ENCODE measurements at places on chromosomes 3 and 15.

DNA sequence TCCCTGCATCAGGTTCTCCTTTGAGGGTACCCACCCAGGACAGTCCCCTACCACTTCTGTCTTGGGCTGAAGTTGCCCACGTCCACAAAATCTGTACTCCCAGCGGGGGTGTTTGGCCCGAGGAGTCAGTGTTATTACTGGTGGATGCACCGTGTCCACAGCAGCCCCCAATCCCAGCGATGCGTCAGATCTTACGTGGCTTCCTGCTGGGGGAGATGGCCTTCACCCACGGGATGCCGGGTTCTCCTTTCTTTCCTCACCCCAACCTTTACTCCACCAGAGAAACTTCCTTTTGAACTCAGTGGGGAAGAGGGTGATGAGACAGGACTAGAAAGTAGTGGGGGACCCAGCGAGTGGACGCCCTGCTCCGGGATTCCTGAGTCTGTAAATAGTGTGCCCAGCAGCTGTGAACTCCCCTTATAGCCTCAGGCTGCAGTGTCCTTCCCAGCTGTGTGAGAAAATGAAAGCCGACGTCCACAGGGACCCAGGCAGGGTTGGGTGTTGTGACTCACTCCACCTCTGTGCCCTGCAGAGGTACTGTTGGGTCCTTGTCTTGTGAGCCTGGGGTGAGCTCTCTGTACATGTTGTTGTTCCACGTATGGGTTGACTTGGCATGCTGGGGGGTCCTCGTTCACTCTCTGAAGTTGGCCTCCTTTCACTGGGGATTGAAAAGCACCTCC, 31.5 kb downstream of the CRTAP start:
- no peak for DNase-seq

GRCh38 chr15:39788800-39789565, 6.3 kb upstream of the FSIP1 start:
- DNase-seq, result no peak

- no peak for DNase-seq
Observed at GRCh38 chr3:127676921-127677351, 4.2 kb downstream of the ABTB1 start.

DNA sequence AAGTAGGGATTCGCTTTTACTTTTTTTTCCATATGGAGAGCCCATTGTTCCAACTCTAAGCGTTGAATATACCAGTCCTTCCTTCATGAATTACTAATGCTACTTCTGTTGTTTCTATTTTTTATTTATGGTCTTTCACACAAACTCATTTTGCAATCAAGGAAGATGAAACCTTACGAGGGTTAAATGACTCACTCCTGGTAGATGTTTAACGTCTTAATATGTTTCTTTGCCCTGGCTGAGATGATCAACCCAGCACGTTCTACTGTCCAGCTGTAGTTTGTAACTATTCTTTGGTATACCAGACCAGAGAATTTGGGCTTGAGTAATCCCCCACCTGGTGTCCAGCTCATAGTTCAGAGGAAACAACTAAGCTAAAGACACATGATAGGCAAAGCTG, 23.1 kb downstream of the CDCP1 start:
- no peak for DNase-seq

DNA sequence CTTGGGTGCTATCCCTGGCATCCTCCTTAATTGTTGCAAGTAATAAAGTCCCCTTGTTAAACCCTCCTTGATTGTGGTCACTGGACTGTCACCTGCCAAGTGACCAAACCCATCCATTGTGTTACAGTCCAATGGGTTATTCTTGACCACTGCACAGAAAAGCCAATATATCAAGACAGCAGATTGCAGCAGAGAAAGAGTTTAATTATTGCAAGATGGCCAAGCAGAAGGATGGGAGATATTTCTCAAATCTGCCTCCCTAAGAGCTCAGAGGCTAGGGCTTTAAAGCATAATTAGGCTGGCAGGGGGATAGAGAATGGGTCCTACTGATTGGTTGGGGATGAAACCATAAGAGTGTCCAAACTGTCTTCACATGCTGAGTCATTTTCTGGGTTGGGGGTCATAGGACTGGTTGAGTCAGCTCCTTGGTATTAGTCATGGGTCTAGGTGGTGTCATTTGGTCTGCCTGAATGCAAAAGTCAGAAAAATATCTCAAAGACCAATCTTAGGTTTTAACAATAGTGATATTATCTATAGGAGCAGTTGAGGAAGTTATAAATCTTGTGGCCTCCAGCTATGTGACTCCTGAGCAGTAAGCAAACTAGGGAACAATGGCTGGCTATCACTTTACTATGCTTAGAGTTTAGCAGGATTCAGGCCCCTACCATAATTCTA, 19.1 kb upstream of the XYLB start:
- no peak for DNase-seq

DNA sequence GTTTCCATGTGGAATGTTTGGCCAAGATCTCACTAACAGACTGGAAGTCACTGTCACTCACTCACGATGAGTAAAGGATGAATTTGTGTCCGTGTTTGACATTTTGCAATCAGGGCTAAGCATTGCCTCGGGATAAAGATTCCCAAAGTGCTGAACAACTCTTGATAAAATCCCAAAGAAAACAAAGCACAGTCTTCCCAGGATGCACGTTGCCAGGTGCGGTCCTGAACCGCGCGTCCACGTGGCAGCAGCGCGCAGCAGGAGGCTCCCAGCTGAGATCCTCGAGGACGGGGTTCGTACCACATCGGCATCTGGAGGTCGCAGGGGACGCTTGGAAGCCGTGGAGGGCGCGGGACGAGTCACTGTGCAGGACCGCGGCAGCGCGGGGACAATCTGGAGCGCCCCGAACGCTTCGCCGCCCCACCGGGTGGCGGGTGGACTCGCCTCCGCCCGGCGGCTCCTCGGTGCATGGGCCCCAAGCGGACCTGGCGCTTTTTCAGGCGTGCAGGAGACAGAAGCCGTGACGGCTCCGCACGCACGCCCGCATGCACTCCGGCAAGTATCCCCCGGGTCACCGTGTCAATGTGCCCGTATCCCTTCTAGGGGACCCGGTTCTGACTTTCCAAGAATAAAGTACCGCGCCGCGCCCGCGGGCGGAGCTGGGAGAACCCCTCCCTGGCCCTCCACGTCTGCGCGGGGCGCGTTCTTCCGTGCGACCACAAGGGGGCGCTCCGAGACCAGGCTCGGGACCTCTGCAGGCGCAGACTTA, 17.7 kb downstream of the CPN2 start:
- peak; percentile 76 for DNase-seq

GRCh38 chr3:37466660-37467359, 292.4 kb upstream of the LRRFIP2 start:
- DNase-seq, result no peak

GRCh38 chr15:55468321-55468720, 39.7 kb downstream of the DNAAF4 start:
- no peak for DNase-seq

DNA sequence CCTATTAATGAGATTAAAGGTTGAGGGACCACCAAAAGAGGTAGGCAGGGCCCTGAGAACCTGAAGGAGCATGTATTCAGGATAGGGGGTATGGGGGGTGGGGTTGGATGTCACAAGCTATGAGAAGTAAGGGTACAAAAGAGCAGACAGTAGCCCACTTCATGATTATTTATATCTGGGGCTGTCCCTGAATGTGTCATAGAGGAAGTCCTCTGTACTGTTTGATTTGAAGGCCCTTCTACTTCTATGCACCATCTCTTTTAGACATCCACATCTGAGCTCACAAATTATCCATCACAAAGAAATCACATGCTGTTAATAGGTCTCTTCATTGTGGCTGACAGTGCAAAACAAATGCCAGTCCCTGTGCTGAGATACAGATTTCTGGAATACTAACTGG, 68.6 kb downstream of the FHIT start:
- no peak for DNase-seq

- no peak for DNase-seq
Observed at GRCh38 chr3:12629560-12629959, 34.4 kb downstream of the RAF1 start.

DNA sequence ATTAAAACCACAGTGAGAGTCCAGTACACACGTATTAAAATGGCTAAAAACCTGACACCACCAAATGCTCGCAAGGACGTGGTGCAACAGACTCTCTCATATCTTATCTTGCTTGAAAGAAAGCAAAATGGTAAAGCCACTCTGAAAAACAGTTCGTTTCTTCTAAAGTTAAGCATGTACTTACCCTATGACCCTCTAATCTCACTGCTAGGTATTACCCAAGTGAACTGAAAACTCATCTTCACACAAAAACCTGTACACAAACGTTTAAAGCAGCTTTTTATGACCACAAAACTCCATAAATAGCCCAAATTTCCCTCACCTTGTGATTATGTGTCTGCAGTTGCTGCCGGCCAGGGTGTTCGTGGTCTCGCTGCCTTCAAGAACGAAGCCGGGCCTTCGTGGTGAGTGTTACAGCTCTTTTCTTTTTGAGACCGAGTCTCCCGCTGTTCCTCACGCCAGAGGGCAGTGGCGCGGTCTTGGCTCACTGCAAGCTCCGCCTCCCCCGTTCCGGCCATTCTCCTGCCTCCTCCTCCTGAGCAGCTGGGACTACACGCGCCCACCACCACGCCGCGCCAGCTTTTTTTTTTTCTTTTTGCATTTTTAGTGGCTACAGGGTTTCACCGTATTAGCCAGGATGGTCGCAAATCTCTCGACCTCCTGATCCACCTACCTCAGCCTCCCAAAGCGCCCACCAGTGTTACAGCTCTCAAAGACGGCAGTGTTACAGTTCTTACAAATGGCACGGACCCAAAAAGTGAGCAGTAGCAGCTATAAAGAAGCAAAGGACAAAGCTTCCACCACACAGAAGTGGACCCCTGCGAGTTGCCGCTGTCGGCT, 165.4 kb downstream of the TJP1 start:
- DNase-seq, result no peak

DNA sequence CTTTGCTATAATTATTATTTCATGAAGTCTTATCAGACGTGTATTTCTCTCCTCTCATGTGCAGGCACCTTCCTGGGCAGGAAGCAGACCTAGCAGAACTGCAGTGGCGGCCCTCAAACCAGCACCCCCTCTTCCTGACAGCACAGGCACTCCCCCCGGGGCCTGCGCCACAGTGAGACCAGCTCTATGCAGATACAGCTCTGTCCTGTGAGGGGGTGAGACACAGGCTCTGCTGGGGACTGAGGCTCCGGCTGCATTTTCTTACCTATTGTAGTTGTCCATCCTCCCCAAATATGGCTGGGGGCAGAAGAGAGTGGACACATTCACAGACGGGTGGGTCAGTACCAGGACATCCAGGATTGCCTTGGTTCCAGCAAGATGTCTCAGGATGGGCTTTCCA, 5.0 kb downstream of the CISH start:
- no peak for DNase-seq
